ENCODE measurements at places on chromosomes 6 and 20. TPM values are rescaled to one million over a fixed set of nuclear protein-coding genes. Genes with fewer than 3 reads are reported as not detected.

HSPA1L gene
- 4.5 TPM for total RNA-seq

MUC22 gene
- 0.21 TPM for total RNA-seq

TEAD3 gene
- total RNA-seq = 19.4 TPM

PAX1 gene
- 4.1 TPM for total RNA-seq

SPATS1 gene
- not detected for total RNA-seq

BTNL2 gene
- total RNA-seq = not detected

OPN5 gene
- total RNA-seq = not detected

DACT2 gene
- total RNA-seq = 2.4 TPM
